ENCODE measurements at places on chromosomes 12 and 14. TPM values are rescaled to one million over a fixed set of nuclear protein-coding genes. Genes with fewer than 3 reads are reported as not detected.

Gene PRPH
- total RNA-seq: not detected

Gene KRT83
- not detected for total RNA-seq

Gene EIF2S1
- 49.7 TPM for total RNA-seq

Gene ZBTB1
- total RNA-seq: 137 TPM

Gene SYT1
- total RNA-seq: not detected

Gene SPIC
- total RNA-seq: not detected

Gene TROAP
- not detected for total RNA-seq

Gene RAD51AP1
- 0.72 TPM for total RNA-seq

DNA sequence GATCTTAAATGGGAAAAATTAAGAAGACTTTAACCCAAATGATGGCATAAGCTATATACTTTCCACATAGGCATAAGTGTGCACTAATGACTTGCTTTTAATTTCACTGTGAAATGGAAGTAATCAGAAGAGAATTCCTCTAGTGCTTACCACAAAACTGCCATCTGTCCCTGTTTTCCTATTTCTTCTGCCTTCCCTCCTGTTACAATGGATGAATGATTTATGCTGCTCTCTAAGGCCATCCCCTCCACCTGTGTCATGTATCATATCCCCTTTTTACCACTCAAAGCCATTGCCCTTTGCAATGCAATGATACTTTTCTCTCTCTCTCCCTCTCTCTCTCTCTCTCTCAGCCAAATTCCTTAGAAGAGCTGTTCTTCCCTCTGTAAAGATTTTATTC, 109.1 kb downstream of the C12orf50 start:
- H3K27me3 ChIP-seq: no peaks in the 10 kb centered on the region
- H3K4me3 ChIP-seq: no peak overlapping the region
- H3K27ac ChIP-seq: no peak overlapping the region
- H3K36me3 ChIP-seq: no peaks in the 10 kb centered on the region
- no peak for DNase-seq
- no peaks in the 10 kb centered on the region for H3K4me1 ChIP-seq

- H3K4me3 ChIP-seq: no peak overlapping the region
- H3K27me3 ChIP-seq: no peaks in the 10 kb centered on the region
- no peaks in the 10 kb centered on the region for H3K4me1 ChIP-seq
- H3K27ac ChIP-seq: no peak overlapping the region
- no peaks in the 10 kb centered on the region for H3K36me3 ChIP-seq
These were observed 420.8 kb downstream of the CCDC91 start for GRCh38 chr12:28611115-28611435.

- no peaks in the 10 kb centered on the region for H3K36me3 ChIP-seq
- no peak overlapping the region for H3K27ac ChIP-seq
- peaks cover 8% of the 10 kb centered on the region for H3K27me3 ChIP-seq
- DNase-seq: no peak
These were observed 207.0 kb downstream of the MYRFL start for GRCh38 chr12:70032076-70032475.

DNA sequence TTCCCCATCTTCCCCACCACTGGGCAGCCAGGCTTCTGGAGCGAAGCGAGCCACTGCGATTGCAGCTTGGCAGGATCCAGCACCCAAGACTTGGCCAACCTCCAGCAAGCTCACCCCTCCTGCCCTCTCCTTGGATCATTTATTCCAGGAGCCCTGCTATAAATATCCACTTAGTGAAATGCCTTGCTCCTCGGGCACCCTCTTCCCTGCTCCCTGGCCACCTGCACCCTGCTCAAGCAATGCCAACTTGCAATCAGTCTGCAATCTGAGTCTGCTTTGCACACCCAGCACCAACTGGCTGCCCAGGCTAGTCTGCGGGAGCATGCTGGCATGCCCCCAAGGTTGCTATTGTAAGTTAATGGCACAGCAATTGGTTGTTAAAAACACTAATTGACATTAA, 666.0 kb downstream of the MED13L start:
- no peaks in the 10 kb centered on the region for H3K4me1 ChIP-seq
- DNase-seq: no peak
- no peaks in the 10 kb centered on the region for H3K27me3 ChIP-seq
- no peaks in the 10 kb centered on the region for H3K36me3 ChIP-seq
- H3K4me3 ChIP-seq: no peak overlapping the region
- no peak overlapping the region for H3K27ac ChIP-seq

DNA sequence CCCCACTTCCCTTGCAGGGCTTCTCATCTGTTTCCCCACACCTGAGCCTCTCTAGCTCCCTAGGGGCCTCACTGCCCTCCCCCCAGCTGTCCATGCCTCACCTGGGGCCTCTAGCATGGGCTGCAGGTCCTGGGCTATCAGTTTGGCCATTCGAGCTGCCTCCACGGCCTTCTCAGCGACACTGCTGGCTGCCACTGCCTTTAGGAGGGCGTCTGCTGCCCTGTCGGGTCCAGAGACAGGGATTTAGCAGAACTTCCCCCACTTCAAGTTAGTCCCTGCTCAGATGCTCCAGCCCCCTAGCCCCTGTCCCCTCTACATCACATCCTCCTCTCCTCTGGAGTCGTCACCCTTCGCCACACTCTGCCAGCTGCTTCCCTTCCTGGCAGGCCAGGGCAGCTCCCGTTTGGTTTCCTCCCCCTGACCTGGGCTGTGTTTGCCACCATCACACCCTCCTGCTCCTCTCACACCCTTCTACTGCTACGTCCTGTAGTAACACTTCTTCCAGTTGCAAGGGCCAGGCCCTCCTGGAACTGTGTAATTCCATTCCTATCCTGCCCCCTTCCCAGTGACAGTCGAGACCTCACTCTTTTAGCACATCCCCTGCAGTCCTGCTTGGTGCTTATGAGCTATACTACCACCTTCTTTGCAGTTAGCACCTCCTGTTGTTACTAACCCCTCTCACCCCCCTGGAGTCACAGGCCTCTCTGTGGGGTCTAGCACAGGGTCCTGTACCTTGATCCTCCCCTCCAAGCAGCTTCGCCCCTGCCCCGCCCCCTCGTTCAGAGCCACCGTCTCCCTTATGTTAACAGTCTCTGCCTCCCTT, 4.3 kb upstream of the AP1G2 start:
- H3K27me3 ChIP-seq: peaks cover 35% of the 10 kb centered on the region
- no peak for DNase-seq
- H3K36me3 ChIP-seq: peaks cover 11% of the 10 kb centered on the region

GRCh38 chr12:51407604-51408003, 16.4 kb upstream of the GALNT6 start:
- H3K27ac ChIP-seq: no peak overlapping the region
- no peak overlapping the region for H3K4me3 ChIP-seq
- peaks cover 3% of the 10 kb centered on the region for H3K4me1 ChIP-seq
- no peak for DNase-seq
- peaks cover 2% of the 10 kb centered on the region for H3K36me3 ChIP-seq
- H3K27me3 ChIP-seq: no peaks in the 10 kb centered on the region

- H3K27me3 ChIP-seq: no peaks in the 10 kb centered on the region
- DNase-seq: peak; percentile 15
- peaks cover 33% of the 10 kb centered on the region for H3K4me1 ChIP-seq
- peak overlapping the region; percentile 93 for H3K27ac ChIP-seq
These were observed 10.6 kb downstream of the CEP128 start for GRCh38 chr14:80930836-80931389.

DNA sequence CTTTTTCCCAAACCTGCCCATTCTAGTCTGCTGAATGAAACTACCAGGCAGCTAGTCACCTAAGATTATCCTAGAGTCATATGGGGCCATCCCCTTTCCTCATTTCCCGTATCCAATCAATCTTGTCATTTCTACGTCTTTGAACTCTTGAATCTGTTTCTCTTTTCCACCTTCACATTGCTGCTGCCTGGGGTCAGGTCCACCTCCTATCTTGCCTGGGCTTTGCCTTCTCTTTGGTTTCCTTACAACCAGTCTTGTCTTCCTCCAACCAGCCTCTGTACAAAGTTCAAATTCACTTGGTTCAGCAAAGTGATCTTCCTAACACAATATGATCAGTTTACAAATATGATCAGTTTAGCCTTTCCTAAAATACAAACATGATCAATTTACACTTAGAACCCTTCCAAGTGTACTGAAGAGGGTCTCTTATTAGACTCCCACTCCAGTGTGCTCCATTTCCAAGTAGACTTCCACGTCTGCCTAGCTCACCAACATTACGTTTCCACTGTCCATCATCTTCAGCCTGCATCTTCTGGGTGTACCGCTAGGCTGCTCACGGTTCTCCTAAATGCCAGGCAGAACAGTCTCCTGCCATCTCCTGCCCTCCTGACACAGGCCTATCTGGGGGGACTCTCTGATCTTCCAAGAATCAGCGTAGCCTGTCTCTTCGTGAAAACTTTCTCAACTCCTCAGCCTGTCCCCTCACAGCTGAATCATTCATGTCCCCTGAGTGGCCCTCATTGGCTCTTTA, 4.1 kb upstream of the ACVR1B start:
- no peak for DNase-seq
- no peak overlapping the region for H3K27ac ChIP-seq
- peaks cover 5% of the 10 kb centered on the region for H3K4me1 ChIP-seq
- peaks cover 2% of the 10 kb centered on the region for H3K36me3 ChIP-seq
- no peak overlapping the region for H3K4me3 ChIP-seq
- H3K27me3 ChIP-seq: peaks cover 13% of the 10 kb centered on the region

- H3K4me3 ChIP-seq: no peak overlapping the region
- peaks cover 6% of the 10 kb centered on the region for H3K36me3 ChIP-seq
- peaks cover 10% of the 10 kb centered on the region for H3K4me1 ChIP-seq
These were observed 51.3 kb downstream of the SH2B3 start for GRCh38 chr12:111457071-111457470.

- H3K4me1 ChIP-seq: no peaks in the 10 kb centered on the region
- peaks cover 3% of the 10 kb centered on the region for H3K36me3 ChIP-seq
- no peak for DNase-seq
- H3K4me3 ChIP-seq: no peak overlapping the region
- no peaks in the 10 kb centered on the region for H3K27me3 ChIP-seq
These were observed 305.2 kb upstream of the SYT1 start for GRCh38 chr12:78559416-78559815.

GRCh38 chr12:91561958-91562325, 379.3 kb upstream of the DCN start:
- H3K4me1 ChIP-seq: peaks cover 10% of the 10 kb centered on the region
- peak overlapping the region; percentile 43 for H3K4me3 ChIP-seq
- peak overlapping the region; percentile 44 for H3K27ac ChIP-seq
- H3K36me3 ChIP-seq: no peaks in the 10 kb centered on the region

- no peaks in the 10 kb centered on the region for H3K27me3 ChIP-seq
- no peak overlapping the region for H3K4me3 ChIP-seq
- no peak overlapping the region for H3K27ac ChIP-seq
- no peak for DNase-seq
- H3K36me3 ChIP-seq: no peaks in the 10 kb centered on the region
- peaks cover 10% of the 10 kb centered on the region for H3K4me1 ChIP-seq
These were observed 3.3 kb downstream of the KRT18 start for GRCh38 chr12:52952076-52952801.

DNA sequence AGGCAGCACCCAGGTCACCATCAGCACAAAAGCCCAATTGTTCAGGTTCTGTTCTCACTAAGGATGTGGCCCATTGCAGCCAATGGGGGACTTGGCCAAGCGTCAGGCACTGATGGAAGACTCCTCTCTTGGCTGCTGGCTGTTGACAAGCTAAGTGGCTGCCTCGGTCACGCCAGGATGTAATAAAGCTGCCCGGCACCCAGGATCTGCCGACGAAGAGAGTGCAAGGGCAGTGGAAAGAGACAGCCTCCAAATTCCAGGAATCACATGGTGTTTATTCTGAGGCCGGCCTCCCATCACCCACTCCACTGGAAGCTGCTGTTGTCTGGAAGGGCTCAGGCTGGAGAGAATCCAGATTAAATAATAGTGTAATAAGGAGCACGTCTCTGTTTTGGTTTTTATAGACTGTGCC, 451.8 kb upstream of the TBX3 start:
- no peaks in the 10 kb centered on the region for H3K4me1 ChIP-seq
- H3K4me3 ChIP-seq: no peak overlapping the region
- no peaks in the 10 kb centered on the region for H3K27me3 ChIP-seq
- no peak overlapping the region for H3K27ac ChIP-seq
- H3K36me3 ChIP-seq: peaks cover 2% of the 10 kb centered on the region

- DNase-seq: no peak
- peaks cover 10% of the 10 kb centered on the region for H3K36me3 ChIP-seq
- peak overlapping the region; percentile 85 for H3K27ac ChIP-seq
- peaks cover 4% of the 10 kb centered on the region for H3K4me1 ChIP-seq
These were observed 7.5 kb downstream of the PSMC1 start for GRCh38 chr14:90263748-90264449.

- no peak overlapping the region for H3K27ac ChIP-seq
- no peaks in the 10 kb centered on the region for H3K4me1 ChIP-seq
- no peaks in the 10 kb centered on the region for H3K27me3 ChIP-seq
- DNase-seq: no peak
- no peak overlapping the region for H3K4me3 ChIP-seq
These were observed 20.4 kb downstream of the ZFYVE21 start for GRCh38 chr14:103735815-103736545.

DNA sequence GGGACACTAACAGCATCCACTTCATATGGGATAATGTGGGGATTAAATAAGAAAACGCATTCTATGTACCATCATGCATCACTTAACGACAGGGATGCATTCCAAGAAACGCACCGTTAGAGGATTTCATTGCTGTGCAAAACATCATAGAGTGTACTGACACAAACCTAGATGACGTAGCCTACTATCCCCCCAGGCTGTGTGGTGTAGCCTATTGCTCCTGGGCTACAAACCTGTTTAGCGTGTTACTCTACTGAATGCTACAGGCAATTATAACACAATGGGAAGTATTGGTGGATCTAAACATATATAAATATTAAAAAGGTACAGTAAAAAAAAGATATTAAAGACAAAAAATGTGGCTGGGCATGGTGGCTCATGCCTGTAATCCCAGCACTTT, 230.6 kb downstream of the KSR2 start:
- no peaks in the 10 kb centered on the region for H3K4me1 ChIP-seq
- no peak overlapping the region for H3K27ac ChIP-seq
- H3K27me3 ChIP-seq: no peaks in the 10 kb centered on the region
- no peak for DNase-seq
- H3K36me3 ChIP-seq: no peaks in the 10 kb centered on the region
- H3K4me3 ChIP-seq: no peak overlapping the region

GRCh38 chr14:70320294-70320693, 39.2 kb downstream of the COX16 start:
- H3K27me3 ChIP-seq: peaks cover 14% of the 10 kb centered on the region
- DNase-seq: no peak
- no peak overlapping the region for H3K27ac ChIP-seq
- no peaks in the 10 kb centered on the region for H3K36me3 ChIP-seq
- peaks cover 2% of the 10 kb centered on the region for H3K4me1 ChIP-seq

GRCh38 chr14:96117101-96117897, 78.1 kb downstream of the C14orf132 start:
- H3K27ac ChIP-seq: peak overlapping the region; percentile 5
- H3K27me3 ChIP-seq: no peaks in the 10 kb centered on the region
- peaks cover 4% of the 10 kb centered on the region for H3K4me1 ChIP-seq

DNA sequence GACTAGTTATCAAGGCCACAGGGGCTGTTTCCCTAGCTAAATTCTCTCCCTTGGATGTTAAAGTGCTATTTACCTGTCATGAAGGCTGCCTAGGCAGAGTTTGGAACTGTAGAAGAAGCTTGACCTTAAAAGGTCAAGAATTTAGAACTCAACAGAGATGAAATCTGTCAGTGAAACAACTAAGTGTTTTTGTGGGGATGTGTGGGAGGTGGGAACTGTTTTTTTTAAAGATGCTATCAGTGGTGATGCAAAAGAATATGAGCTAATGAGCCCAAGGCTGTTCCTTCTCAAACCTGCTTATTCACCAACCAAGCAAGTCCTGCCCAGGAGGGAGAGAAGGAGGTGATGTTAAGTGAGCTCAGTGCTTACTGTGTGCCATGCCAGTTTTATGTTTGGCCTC, 40.8 kb upstream of the POC1B start:
- H3K27ac ChIP-seq: no peak overlapping the region
- peaks cover 3% of the 10 kb centered on the region for H3K36me3 ChIP-seq
- no peak for DNase-seq
- H3K4me3 ChIP-seq: no peak overlapping the region

- no peak for DNase-seq
- peaks cover 4% of the 10 kb centered on the region for H3K4me1 ChIP-seq
- H3K27ac ChIP-seq: no peak overlapping the region
- no peak overlapping the region for H3K4me3 ChIP-seq
- H3K27me3 ChIP-seq: peaks cover under 1% of the 10 kb centered on the region
These were observed 339.3 kb upstream of the SFSWAP start for GRCh38 chr12:131371401-131372170.

All from T-helper 17 cell (primary cell).